ENCODE measurements at places on chromosomes 3 and 15.

DNA sequence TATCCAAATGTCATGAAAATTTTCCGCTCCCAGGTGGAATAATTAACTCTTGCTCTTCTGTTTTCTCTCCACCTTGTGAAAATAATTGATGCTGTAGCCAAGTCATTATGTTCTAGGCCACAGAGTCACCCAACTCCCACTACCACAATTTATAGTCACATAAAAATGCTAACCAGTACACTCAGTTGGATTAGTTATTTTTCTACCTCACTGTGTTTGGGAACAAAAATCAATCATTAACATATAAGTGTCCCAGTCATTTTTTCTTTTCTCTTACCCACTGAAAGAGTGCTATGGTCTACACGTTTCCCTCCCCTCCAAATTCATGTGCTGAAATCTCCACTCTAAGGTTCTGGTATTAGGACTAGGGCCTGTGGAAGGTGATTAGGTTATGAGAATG is 255.6 kb upstream of the LMCD1 start:
- no peak for DNase-seq

- DNase-seq, result no peak
These were observed 638.0 kb downstream of the OTOL1 start for GRCh38 chr3:162134571-162134970.

DNA sequence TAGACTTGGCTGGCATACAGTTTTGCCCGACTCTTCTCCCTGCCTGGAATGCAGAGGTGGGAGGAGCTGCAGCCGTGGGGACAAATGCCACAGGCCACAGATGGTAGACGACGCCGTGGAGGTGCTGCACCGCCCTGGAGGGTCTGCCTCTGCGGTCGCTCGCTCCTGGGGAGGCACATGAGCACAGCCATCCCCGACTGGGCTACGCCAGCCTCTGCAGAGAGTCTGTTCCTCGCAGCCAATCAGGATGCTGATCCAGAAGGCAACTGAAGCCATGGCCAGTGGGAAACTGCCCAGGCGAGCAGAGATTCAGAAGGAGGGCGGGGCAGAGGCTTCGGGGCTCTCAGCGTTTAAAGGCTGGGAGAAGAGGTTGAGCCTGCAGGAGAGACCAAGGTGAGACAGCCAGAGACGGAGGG is 11.9 kb upstream of the LRRC15 start:
- no peak for DNase-seq

DNA sequence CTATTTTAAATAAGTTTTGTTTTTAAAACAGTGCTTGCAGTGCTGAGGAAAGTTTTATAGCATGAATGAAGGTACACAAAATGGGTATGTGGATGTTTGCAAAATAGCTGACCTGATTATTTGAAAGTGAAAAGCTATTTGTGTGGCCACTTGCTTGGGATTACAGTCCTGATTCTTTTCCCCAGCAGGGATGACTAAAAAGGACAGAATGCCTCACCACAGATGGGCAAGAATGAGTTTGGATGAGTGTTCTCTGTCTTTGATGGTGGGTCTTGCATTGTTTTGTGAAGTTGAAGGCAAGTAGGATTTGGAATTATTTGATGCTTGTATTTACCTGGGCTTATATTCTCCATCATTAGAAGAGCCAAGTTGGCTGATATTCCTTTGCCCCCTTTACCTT is 48.8 kb upstream of the MEIS2 start:
- DNase-seq, result no peak

DNA sequence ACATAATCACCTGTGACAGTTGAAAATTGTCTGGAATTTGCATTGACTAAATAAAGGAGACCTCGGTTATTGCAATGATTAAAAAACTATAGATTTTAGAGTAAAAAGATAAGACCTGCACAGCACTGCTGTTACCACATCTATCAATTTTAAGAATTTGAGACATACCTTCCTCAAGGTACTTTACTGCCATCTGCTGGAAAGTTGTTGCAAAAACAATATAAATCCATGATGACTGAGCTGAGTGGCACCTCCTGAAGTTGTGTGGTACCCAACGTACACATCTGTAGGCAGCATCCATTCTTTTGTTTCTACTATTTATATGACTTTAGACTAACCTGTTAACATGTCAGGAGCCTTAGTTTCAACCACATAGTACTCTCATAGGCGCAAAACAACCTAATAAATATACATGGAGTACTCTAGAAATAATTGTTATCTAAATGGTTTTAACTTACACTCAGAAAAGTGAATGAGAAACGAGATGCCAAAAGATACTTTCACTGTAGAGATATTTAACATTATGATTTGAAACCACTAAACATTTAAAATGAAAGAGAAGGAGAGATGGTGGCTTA is 106.7 kb downstream of the GHSR start:
- peak; percentile 73 for DNase-seq

DNA sequence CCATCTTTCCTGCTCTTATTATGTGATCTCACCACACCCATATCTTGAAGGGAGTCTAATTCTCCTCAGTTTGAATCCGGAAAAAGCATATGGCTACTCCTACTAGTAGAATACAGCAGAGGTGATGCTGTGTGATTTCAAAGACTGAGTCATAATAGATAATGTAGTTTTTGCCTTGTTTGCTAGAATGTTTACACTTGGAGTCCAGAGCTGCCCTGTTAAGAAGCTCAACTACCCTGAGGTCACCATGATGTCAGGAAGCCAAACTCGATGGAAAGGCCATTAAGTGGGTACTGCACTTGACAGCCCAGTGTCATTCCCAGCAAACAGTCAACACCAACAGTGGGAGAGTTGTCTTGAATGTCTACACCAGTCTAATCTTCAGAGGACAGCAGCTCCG is 56.9 kb downstream of the CD200R1L start:
- no peak for DNase-seq

DNA sequence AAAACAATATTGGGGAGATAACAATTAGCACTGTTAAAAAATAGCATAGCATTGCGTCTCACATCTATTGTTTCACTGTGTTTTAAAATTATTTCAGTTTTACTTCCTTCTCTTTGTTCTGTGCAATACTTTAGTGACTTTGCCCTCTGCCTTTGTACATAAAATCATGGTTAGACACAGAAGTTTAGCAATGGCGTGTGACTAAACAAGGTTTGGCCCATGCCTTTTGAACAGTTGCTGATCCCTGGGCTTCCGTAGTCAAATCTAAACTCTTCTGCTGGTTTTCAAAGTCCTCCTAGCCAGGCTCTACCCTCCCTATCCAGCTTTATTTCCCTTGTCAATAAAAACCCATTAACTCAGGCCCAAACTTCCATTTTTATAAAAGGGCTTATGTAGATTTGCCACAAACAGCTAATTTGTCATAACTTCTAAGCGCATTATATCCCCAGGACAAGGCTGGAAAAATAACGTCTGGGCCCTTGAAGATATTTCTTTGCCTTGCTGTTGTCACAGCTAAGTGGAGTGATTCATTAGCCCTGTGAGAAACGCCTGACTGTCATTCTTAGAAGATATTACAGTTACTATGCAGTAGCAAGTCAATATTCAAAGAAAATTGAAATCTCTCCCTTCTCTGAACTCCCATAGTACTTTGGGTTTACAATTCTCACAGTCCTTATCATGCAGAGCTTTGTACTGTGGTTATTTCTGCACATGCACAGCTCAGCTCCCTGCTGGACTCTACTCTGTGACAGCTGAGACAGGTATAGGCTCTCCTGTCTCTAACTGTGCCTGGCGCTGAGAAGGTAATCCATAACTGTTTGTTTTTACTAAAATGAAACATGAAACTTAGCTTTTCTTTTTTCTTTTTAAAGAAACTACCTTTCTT is 123.4 kb upstream of the SLC24A5 start:
- no peak for DNase-seq

GRCh38 chr15:40914486-40914885 is 14.7 kb upstream of the DLL4 start:
- no peak for DNase-seq

DNA sequence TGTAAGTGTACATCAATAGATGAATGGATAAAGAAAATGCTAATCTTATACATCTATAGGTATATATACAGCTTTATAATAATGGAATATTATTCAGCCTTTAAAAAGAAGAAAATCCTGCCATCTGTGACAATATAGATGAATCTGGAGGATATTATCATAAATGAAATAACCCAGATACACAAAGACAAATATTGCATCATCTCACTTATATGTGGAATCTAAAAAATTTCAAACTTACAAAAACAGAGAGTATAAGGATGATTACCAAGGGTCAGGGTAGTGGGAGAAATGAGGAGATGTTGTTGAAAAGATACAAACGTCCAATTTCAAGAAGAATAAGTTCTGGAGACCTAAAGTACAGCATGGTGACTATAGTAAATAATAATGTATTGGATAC is 85.4 kb upstream of the AGTR1 start:
- DNase-seq, result no peak

DNA sequence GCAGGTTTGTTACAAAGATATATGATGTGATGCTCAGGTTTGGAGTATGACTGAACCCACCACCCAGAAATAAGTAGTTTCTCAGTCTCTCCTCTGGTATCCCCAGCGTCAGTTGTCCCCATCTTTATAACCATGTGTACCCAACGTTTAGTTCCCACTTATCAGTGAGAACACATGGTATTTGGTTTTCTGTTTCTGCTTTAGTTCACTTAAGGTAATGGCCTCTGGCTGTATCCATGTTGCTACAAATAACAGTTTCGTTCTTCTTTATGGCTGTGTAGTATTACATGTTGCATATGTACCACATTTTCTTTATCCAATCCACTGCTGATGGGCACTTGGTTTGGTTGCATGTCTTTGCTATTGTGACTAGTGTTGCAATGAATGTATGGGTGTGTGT is 132.3 kb downstream of the LMLN start:
- no peak for DNase-seq

GRCh38 chr3:120623727-120624093 is 27.6 kb downstream of the NDUFB4 start:
- DNase-seq, result no peak

DNA sequence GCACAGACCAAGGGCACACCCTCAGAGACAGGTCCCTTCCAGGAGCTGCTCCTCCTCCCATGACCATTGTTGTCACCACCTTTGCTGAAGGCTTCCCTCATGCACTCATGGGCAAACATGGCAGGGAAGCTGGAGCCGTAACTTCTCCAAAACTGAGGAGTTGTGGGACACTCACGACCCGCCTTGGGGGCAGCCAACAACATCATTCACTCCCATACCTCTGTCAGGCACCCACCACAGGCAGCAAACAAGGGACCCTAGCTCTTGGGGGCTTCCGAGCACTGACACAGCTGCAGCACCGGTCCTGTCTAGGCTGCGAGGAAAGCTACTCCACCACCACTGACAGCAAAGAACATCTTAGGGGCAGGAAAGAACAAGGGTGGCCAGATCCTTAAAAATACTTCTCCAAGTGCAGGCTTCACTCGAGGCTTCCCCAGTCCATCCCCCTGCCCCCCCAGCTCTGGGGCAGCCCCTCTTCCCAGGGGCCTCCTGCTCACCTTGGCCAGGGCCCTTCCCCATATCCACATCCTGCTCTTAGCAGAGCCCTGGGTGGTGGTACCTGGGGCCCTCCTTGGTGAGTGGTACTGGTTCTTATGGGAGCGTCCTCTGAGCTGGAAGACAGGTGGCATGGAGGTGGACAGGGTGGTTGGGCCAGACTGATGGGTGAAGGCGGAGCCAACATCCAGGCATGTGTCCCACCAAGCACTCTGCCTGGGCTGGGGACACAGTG is 28.0 kb upstream of the DUSP7 start:
- DNase-seq, result no peak

DNA sequence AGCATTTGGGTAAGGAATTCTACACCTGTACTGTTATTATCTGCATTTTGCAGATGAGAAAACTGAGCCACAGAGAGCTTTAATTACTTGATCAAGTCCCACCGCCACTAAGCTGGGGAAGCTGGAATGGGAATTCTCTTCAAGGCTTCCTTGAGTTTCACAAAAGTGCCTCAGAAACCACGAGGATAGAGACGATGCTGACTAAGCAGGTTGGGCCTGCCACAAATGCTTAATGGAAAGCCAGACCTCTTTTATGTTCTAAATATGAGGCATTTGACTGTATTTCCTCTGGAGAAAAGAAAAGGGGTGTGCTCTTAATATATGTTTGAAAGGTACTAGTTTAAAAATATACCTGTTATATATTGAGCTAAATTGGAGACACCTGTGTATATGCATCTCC is 34.7 kb downstream of the ADAMTS9 start:
- DNase-seq, result no peak

- DNase-seq, result no peak
These were observed 700.8 kb downstream of the SI start for GRCh38 chr3:164377466-164377865.

- no peak for DNase-seq
These were observed 24.4 kb upstream of the GOLM2 start for GRCh38 chr15:44264148-44264547.

All from CD4-positive, alpha-beta T cell treated with Interleukin-10 for 1 hour (primary cell).